SJSA1 (cell line): ENCODE measurements at places on chromosomes 5 and 9. TPM values are rescaled to one million over a fixed set of nuclear protein-coding genes. Genes with fewer than 3 reads are reported as not detected.

Gene C5orf34
- total RNA-seq: 16.5 and 27.8 TPM in 2 replicates

Gene GAS1
- total RNA-seq: 2.3 and 3.7 TPM in 2 replicates

Gene RBM22
- total RNA-seq: 47.0 and 74.8 TPM in 2 replicates

Gene GABRB2
- total RNA-seq: not detected in 2 replicates

Gene PCDHGB7
- total RNA-seq: 1.8 and 2.6 TPM in 2 replicates

Gene OLFM1
- total RNA-seq: 23.4 and 35.0 TPM in 2 replicates

Gene SETD9
- 17.8 and 24.3 TPM in 2 replicates for total RNA-seq

Gene HTR1A
- not detected in 2 replicates for total RNA-seq

Gene GDF9
- 0.09 and 0.21 TPM in 2 replicates for total RNA-seq

Gene OTP
- total RNA-seq: not detected in 2 replicates

Gene PCDH1
- total RNA-seq: 0.53 TPM in 1 of 2 replicates, not detected in the other

Gene NACC2
- total RNA-seq: 18.9 and 20.2 TPM in 2 replicates
